ENCODE measurements at places on chromosomes 16 and 17. TPM values are rescaled to one million over a fixed set of nuclear protein-coding genes. Genes with fewer than 3 reads are reported as not detected.

GRCh38 chr17:48297825-48298224 is 132.2 kb downstream of the SKAP1 start:
- DNase-seq = no peak

Gene SLC7A6
- total RNA-seq = 41.7 TPM

Gene KAT8
- total RNA-seq = 72.6 TPM

Gene MSLN
- total RNA-seq = not detected

GRCh38 chr16:3780570-3780969 is 63.2 kb upstream of the TRAP1 start:
- DNase-seq = no peak

DNA sequence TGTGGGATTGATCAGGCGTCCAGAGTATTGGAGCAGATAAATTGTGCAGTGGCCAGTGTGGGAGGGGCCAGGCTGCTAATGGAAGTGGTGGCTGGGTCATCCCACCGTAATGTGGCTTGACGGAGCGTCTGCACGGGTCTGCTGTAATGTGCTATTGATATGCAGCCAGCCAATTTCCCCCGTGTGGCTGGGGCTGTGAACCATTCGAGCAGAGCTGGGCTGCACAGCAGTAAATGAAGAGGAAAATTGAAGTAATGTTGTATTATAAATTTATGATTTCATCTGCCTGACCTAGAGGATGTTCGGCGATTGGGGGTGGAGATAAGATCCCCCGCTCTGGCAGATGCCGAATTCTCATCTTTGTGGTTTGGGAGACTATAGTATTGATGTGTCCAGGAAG is 121.5 kb downstream of the CCDC182 start:
- DNase-seq = no peak

- no peak for DNase-seq
Observed at GRCh38 chr16:85349365-85350145, 237.3 kb upstream of the CIBAR2 start.

GRCh38 chr16:17459903-17460521 is 10.7 kb downstream of the XYLT1 start:
- DNase-seq = no peak

- DNase-seq = no peak
Observed at GRCh38 chr17:46785696-46786095, 32.8 kb downstream of the WNT3 start.

DNA sequence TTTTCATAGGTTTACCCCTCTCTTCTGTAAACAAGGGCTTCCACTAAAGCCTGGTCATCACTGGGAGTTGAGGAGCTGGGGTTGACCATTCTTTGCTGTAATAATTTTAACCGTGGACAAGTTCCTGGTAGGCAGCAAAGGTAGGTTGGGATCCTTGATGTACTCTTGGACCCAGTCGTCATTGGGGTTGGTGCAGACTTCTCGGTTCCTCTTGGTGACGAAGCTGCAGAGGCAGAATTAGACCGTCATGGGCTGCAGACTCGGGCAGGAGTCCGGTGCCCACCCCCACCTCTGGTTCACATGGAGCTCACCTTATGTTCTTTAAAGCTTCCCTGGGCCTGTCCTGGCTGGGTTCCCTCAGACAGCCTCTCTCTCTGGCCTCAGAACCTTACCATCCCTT is 3.8 kb downstream of the CCL16 start:
- DNase-seq = no peak

DNA sequence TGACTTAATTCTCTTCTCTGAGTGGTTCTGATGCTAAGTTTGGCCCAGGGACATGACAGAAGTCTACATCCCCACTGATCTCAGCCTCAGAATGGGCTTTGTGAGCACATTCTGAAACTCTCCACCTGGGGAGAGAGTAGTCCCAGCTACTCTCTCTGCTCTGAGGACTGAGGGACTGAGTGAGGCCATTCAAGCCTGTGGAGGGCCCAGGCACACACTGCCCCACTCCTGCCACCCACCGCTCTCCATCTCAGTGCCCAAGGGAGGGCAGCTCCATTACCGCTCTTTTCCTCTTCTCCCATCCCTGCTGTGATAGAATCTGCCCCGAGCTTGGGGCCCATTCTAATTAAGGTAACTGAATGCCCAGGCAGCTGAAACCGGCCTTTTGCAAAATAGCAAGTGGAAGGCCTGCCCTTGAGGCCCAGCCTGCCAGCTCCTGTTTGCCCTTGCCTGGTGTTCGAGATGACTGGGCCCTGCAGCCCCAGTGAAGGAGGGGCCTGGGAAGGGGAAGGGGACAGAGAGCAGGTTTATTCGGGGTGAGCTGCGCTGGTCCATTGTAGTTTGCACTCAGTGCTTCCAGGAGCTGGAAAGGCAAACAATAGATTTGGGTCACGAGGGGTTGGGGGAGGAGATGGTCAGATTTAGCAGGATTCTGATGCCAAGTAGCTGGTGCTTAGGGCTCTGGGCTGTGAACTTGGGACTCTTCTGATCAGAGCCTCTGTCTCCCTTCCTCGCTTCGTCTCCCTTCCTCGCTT is 76.2 kb downstream of the RAB11FIP4 start:
- no peak for DNase-seq

GRCh38 chr17:31460226-31460721 is 68.8 kb downstream of the RAB11FIP4 start:
- DNase-seq = no peak

GRCh38 chr16:55331648-55332185 is 7.7 kb downstream of the IRX6 start:
- no peak for DNase-seq

DNA sequence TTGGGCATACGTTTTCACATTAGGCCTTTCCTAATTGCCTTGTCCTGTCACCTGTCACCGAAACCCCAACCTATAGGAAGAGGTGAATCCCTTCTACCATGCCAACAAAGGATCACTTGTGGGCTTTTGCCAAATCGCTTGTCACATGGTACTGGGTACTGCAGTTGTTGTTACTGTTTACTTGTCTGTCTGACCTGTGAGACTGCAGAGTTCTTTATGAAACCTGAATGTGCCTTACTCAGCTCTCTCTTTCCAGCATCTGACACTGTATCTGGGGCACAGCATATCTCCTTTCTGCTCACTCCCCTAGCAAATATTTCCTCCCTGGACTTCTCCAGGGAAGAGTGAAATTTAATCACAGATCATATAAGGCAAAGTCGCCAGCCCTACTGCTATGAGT is 1272.4 kb downstream of the CDH8 start:
- no peak for DNase-seq

- no peak for DNase-seq
Observed at GRCh38 chr16:72189865-72190371, 18.0 kb upstream of the PMFBP1 start.
